ENCODE measurements at places on chromosomes 12 and 14.

GRCh38 chr14:101715210-101716076, 46.1 kb upstream of the PPP2R5C start:
- DNase-seq = no peak

- no peak for DNase-seq
These were observed 15.9 kb downstream of the FBLN5 start for GRCh38 chr14:91931478-91932088.

DNA sequence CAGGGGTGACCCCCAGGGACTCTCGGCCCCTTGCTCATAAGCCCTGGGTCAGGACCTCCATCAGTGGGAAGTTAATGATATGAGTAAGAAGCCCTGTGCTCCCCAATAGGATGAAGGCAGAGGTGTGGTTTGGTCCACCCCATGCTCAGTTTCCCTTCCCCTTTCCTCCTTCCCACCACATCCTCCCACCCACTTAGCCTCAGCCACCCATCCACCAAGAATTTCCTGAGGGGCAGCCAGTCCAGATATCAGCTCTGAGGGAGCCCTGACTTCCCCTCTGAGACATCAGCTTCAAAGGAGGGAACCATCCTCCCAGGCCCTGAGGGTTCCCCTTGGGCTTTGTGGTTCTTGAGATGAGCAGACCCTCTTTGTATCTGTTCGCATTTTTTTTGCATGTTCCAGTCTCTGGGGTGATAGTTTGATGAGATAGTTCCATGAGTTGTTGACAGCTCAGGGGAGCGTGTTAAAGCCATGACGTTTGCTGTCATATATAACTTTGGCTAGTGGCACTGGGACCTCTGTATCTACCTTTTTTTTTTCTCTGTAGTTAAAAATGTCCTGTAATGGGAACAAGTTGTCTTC, 71.2 kb downstream of the LGMN start:
- no peak for DNase-seq

- no peak for DNase-seq
These were observed 24.4 kb downstream of the FBXW8 start for GRCh38 chr12:116934908-116935705.

DNA sequence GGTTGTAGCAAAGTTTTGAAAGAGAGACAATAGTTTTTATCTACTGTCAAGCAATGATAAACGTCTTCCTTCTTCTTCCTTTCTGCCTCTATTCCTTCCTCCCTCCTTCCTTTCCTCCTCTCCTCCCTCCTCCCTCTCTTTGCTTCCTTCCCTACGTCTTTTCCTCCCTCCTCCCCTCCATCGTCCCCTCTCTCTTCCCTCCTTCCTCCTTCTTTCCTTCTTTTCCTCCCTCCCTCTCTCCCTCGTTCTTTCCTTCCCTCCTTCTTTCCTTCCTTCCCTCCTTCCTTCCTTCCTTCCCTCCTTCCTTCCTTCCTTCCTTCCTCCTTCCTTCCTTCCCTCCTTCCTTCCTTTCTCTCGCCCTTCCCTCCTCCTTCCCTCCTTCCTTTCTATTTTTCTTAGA, 82.8 kb upstream of the KCNA1 start:
- no peak for DNase-seq

DNA sequence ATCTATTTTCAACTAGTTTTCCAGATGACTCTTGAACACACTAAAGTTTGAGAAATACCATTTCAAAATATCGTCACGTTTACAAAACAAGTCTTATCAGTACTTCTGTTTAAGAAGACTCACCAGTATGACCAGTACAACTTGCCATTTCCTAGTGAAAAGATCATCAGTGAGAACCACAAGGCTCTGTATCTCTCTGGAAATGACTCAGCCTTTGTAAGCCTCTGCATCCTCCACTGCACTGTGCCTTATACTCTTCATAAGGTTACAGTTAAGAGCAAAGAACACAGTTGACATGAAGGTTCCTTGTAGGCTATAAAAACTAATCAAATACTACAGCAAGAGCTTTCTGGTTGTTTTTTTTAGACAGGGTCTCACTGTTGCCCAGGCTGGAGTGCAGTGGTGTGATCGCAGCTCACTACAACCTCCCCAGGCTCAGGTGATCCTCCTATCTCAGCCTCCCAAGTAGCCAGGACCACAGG, 5.7 kb upstream of the VTI1B start:
- DNase-seq = no peak

All from cerebellar nuclear complex (tissue), 1 donor.